ENCODE measurements at places on chromosomes 7 and 10.

- DNase-seq = no peak
Observed at GRCh38 chr10:12905067-12905466, 96.4 kb downstream of the CCDC3 start.

- no peak for DNase-seq
Observed at GRCh38 chr7:17044396-17044795, 162.6 kb upstream of the AGR3 start.

DNA sequence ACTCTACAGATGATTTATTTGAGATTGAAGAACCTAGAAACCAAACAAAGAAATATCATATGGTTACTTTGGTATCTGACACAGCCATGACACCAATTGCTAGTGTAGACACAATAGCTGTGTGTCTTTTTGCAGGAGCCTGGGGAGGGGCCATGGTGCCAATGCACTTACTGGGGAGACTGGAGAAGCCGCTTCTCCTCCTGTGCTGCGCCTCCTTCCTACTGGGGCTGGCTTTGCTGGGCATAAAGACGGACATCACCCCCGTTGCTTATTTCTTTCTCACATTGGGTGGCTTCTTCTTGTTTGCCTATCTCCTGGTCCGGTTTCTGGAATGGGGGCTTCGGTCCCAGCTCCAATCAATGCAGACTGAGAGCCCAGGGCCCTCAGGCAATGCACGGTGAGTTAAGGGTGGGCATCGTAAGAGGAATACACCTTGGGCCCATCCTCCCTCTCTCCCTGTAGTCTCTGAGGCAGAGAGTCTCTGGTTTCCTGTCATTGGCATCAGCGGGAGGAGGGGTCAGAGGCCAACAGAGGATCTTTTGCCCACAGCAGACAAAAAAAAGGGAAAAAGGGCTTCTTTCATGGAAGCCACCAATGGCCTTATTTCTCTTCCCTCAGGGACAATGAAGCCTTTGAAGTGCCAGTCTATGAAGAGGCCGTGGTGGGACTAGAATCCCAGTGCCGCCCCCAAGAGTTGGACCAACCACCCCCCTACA, 1.2 kb downstream of the TMEM139 start:
- DNase-seq = no peak

GRCh38 chr10:87507879-87508483, 3.3 kb downstream of the MINPP1 start:
- DNase-seq = no peak

GRCh38 chr7:151150388-151150787, 17.1 kb downstream of the GBX1 start:
- no peak for DNase-seq

DNA sequence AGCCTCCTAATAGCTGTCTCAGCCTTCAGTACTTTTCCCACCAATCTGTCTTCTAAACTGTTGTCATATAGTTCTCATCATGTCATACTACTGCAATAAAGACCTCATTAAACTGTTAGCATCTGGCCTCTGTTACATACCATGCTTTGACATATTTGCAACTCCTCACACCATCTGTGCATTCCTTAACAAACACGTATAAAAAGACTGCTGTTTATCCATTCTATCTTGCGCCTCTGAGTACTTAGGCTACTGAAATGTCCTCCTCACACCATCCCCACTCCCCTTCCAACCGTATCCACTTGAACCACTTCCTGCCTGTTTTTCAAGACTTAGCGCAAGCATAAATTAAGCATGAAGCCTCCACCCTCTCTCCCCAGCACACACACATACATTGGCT, 41.6 kb downstream of the SLC16A9 start:
- DNase-seq = no peak

- DNase-seq = no peak
Observed at GRCh38 chr10:6199131-6199733, 3.5 kb upstream of the PFKFB3 start.
